ENCODE measurements at places on chromosomes 16 and 17.
A peak's percentile ranks its signal among the peaks of the same experiment; 100 is the strongest.

- no peak for DNase-seq
These were observed 43.8 kb downstream of the ELAC2 start for GRCh38 chr17:12974005-12974531.

DNA sequence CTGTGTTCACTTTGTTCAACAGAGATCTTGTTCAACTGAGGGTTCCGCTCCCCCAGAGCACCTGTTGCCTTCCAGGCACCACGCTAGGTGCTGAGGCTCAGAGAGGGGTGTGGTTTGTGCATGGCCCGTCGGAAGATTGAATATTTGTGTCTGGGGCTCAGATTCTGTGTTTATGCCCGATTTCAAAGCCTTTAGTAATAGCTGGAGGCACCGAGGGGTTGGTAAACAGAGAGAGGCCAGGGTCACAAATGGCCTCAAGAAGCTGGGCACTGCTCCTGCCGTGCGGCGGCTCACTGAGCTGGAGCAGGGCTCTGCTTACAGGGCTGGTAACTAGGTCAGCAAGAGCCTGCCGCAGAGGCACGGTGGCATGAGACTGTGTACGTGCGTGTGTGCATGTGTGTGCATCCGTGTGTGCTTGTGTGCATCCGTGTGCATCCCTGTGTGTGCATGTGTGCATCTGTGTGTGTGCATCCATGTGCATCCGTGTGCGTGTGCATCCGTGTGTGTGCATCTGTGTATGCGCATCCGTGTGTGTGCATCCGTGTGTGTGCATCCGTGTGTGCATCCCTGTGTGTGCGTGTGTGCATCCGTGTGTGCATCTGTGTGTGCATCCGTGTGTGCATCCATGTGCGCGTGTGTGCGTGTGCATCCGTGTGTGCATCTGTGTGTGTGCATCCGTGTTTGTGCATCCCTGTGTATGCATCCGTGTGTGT, 5.4 kb downstream of the ITGAE start:
- DNase-seq = no peak

DNA sequence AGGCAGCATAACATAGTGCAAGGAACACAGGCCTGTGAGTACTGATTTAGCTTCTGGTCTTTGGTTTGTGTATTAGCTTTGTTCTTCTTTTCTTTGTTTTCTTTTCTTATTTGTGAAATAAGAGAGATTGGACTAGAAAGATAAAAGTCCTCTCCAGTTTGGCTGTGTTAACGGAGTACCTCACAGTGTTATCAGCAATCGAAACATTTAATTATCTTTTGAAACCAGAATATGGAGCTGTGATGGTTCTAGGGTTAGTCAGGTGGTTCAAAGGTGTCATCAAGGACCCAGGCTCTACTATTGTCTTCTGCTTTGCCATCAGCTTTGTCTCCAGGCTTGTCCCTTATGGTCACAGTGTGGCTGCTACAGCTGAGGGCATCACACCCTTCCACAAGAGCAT, 25.6 kb downstream of the ADORA2B start:
- DNase-seq = no peak

DNA sequence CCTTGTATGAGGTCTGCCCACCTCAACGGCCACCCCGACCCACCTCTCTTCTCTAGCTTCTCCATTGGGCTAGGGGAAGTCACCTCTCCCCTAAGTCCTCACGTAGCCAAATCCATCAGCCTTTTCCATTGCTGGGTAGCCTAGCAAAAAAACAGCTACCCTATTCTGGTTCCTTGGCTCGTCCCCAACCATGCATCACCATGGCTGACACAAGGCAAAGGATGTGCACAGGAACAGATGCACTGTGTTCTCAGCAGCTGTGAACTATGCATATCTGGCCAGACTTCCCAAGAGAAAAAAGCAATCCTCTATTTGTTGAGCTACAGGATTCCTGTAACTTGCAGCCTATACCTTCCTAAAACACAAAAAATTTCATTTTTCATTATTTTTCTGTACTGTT, 22.0 kb upstream of the FLCN start:
- DNase-seq = no peak

GRCh38 chr16:27486344-27486743, 63.4 kb downstream of the GTF3C1 start:
- no peak for DNase-seq

DNA sequence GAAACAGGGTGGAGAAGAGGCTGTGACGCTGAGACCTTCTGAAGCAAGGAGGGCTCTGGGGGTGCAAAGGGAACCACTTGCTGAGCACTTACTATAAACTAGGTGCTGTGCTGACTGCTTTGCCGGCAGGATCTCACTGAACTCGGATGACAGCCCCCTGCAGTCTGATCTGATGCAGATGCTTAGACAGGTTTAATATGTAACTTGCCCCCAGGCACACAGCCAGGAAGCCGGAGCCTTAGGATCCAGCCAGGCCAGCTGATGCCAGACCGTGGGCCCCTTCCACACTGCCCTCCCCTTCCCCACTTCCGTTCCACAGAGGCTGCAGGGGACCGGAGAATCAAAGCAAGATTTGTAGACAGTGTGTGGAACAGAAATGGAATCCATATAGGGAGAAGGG, 23.1 kb downstream of the SPACA3 start:
- no peak for DNase-seq

DNA sequence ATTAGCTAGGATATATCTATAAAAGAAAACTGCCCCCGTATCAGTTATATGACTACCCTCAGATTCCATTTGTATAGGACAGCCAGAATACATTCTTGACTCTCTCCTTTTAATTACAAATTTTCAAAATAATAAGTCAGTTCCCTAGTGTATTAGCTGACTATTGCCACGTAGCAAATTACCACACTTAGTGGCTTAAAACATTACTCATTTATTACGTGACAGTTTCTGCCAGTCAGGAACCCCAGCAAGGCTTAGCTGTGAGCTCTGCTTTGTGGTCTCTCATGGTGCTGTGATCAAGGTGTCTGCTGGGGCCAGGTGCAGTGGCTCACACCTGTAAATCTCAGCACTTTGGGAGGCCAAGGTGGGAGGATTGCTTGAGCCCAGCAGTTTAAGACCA, 13.9 kb upstream of the SCNN1B start:
- no peak for DNase-seq

DNA sequence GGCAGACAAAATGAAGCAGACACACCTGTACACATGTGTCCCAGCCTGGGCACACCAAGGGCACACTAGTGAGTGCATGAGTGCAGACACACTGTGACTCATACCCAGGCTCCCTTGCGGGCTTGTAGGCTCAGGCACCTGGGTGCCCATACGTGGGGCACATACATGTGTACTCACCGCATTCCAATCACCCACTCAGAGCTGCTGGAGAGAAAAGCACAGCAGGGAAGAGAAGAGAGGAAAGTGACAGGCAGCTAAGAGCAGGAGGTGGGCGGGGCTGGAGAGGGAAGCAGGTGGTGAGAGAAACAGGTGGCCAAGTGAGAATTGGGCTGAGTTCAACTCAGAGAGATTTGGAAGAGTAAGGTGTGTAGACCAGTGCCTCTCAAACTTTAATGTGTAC, 54.0 kb downstream of the TMEM132E start:
- no peak for DNase-seq

DNA sequence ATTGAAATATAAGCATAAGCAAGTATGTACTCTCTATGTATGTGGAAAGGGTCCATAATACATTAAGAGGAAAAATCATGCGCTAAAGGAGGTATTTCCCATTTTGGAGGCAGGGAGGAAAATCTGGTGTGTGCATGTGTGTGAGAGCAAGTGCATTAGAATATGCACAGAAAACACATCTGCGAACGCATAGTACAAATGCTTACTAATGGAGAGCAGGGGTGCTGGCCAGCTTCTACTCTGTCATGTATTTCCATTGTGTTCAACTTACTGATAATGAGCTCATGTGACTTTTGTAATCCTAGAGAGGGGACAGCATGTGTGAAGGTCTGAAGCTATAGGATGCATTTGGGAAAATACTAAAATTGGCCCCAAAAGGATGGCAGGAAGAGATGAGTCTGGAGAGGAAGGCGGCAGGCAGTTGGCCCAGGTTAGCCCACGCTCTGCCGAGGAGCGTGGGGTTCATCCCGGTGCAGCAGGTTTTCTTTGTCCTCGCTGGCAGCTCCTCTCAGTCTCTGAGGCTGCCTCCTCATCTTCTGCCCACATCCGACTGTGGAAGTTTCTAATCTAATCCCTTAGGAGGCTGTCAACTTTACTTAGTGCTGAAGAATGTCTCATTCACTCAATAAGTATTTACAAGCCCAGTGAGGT, 17.8 kb upstream of the KSR1 start:
- DNase-seq = no peak

DNA sequence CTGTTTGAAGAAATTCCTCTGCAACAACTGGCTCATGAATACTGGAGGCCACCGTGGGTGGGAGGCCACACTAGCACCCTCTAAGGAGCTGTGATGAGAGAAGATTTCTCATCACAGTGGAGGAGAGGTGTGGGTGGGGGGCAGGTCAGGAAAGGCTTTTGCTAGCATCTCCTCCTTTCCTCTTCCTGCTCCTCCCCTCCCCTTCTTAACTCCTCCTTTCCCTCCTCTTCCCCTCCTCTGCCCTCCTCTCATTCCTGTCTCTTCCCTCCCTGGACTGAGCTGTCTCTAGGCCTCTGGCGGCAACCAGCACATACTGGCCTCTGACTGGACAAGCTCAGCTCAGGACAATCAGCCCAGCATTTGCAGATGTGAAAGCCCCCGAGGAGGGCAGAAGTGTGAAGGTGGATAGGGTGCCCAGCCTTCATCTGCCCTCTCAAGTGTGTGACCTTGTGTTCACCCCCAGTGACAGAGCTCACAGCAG, 19.0 kb upstream of the LHX1 start:
- peak; percentile 79 for DNase-seq
